ENCODE measurements at places on chromosomes 5 and 9. TPM values are rescaled to one million over a fixed set of nuclear protein-coding genes. Genes with fewer than 3 reads are reported as not detected.

DNA sequence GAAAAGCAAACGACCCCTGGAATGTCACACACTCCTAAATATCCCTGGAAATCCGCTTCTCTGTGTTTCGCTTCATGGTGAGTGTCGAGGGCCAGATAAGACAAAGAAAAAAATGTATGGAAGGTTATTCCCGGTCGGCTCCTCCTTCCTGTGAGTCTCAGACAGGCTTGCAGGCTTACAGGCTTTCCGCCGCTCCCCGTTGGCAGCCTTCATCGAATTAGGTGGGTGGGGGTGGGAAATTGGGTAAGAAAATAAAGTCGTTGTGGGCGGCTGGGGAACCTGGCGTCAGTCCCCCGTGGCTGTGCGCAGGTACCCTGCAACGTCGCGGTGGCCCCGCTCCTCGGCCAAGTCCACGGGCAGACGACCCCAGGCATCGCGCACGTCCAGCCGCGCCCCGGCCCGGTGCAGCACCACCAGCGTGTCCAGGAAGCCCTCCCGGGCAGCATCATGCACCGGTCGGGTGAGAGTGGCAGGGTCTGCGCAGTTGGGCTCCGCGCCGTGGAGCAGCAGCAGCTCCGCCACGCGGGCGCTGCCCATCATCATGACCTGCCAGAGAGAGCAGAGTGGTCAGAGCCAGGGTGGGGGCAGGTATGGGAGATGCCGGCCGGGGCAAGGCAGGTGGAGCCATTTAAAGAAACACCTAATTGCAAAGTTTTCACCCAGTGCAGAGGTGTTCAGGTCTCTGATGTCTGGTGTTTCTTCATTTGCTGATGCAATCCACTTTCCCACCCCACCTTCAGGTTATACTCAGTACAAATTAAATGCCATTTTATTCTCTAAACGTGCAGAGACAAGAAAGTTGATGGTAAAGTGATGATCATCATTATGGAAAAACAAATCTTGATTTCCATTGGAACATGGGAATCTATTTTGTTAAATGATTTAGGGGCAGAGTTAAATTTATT, 3.2 kb downstream of the CDKN2B start:
- no peak for DNase-seq

Gene GABRA1
- not detected for total RNA-seq

- no peak for DNase-seq
These were observed 1198.6 kb upstream of the ACO1 start for GRCh38 chr9:31185831-31186230.

Gene WDR5
- total RNA-seq, result 43.7 TPM

DNA sequence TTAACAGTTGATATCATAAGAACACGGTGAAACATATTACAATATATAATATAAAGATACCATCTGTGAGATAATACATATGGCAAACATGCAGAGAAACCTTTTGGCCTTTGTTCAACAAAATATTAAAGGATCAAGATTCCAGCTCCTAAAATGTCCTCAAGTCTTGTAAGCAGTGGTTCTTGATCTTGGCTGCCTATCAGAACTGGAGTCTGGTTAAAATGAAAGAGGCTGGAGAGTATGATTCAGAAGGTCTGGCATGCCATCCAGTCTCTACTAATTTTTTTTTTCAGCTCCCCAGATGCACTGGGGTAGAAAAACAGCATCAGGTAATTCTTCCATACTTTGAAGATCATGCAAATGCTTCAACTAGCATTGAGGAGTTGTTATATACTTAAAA, 83.2 kb downstream of the TNC start:
- DNase-seq, result no peak

GRCh38 chr9:20728493-20729220, 44.6 kb downstream of the FOCAD start:
- DNase-seq, result no peak

- DNase-seq, result no peak
These were observed 220.9 kb downstream of the ACTL7B start for GRCh38 chr9:108634672-108635462.

Gene RNF180
- total RNA-seq, result not detected

DNA sequence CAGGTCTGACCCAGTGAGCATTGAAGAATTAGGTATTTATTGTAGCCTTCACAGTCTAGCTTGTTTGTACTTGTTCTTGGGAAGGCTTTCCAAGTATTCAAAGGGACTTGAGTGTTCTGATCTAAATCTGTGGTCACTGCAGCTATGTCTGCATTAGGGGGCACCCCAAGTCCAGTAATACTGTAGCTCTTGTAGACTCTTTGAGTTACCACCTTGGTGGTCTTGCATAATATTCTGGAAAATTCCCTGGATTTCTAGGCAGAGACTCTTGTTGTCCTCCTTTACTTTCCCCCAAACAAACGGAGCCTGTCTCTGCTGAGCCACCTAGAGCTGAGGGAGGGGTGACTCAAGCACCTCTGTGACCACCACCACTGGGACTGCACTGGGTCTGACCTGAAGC, 149.5 kb upstream of the DHFR start:
- no peak for DNase-seq

GRCh38 chr9:136757328-136757727, 715 bp downstream of the LCN8 start:
- DNase-seq, result no peak

Gene CRHBP
- 0.16 TPM for total RNA-seq

Gene SLC31A1
- 14.8 TPM for total RNA-seq

GRCh38 chr9:105554042-105554441, 3.9 kb upstream of the FKTN start:
- DNase-seq, result no peak

DNA sequence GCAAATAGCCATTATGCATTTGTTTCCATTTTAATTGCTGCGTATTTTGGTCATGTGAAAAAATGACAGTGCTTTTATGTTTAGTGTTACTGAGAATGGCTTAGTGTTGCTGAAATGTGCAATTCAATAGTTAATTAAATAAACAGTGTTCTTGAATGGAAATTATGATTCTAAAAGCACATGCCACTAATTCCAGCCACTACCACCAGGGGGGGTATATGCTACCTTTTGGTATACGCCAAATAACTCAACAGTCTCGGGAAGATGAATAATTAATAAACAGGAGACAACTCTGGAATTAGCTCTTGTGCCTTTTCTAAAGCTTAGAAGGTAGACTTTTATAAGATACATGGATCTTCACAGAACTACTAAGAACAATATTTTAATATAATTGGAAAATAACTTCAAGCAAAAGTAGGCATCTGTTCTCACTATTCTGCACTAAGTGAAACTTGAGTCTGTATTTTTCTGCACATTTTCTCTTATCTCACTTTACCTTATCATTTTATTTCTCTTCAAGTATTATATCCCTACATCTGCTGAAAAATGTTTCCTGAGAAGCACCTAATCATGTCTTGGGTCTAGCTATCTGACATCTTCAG, 83.5 kb upstream of the MINAR2 start:
- DNase-seq, result peak; percentile 40

DNA sequence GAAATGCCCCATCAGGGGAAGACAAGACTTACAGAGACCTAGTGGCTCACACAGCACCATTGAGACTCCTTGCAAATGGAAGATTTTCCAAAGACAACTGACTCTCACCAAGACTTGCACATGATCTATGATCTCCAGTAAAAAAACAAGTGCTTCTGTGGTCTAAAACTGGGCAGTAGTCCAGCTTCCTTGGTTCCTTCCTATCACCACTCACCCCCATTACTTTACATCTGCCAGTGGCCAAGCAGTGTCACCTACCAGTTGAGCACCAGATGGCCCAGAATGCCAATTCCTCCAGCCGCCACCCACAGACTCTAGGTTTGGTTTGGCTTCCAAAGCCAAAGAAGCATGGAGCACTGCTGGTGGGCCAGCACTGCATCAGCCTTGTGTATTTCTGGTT, 47.7 kb downstream of the SH3TC2 start:
- no peak for DNase-seq

GRCh38 chr9:111762556-111762955, 32.2 kb downstream of the SHOC1 start:
- DNase-seq, result no peak

- no peak for DNase-seq
These were observed 25.0 kb upstream of the C5orf47 start for GRCh38 chr5:173963867-173964441.

DNA sequence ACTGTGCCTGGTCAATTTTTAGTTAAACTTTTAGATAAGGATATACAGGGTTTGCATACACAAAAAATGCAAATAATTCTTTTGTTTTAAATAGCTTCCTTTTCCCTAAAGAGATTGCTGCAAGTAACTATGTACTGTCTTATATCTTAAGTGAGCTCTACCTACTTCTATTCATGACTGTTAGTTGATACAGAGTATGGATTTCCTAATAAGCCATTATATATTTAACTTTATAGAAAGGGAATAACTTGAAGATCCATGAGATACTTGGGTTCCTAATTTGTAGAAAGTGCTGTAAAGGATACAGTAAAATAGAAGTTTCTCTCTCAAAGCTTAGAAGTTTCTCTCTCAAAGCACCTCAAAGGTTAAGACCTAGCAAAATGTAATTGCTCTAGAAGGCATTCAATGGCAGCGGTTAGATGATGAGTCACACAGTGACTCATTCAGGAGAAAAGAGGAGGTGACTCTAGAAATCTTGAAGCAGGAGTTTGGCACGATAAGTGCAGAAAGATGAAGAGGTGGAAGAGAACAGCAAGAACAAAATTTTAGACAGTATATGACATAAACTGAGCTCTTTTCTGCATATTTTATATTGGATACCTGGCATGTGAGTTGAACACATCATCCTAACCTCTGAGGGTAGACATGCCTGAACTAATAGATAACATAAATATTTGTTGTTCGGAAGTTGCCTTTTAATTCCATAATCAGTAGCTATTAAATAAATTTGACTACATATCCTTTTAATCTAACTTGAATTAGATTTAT, 5.5 kb upstream of the DNAJC21 start:
- DNase-seq, result no peak
